ENCODE measurements at places on chromosomes 2 and 18.
A peak's percentile ranks its signal among the peaks of the same experiment; 100 is the strongest.

DNA sequence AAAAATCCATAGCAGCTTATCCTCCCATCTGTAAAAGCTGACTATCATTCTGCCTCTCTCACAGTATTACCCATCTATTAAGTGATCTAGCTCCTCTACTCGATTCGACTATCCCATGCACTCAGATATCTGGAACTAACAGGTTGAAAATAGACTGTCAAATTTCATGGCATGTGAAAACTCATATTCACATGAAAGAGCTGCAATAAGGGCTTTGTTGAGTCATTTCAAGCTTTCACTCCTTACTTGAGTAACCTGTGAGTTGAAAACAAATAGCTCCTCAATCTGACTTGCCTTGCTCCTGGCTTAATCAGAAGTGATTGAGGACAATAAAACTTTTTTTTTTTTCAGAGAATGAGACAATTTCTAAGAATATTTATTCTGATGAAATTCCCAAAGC, 192.4 kb upstream of the ERBB4 start:
- DNase-seq: no peak

DNA sequence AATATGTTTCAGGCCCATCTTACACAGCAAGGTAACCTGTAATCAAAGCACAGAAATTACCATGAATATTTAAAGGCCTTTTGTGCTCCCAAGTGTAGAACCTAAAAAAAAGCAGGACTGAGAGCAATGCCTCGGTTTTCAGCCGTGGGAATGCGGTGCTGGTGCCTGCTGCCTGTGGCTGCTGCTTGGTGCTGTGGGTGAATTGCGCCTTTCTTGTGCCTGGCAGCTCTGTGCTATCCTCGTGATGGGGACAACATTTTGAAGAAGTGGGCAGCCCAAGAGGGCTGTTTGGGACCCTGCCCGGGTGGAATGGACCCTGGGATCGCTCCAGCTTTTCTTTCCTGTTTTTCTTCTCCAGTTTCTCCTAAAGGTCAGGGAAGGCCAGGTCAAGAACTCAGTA, 91.2 kb downstream of the ASAP2 start:
- DNase-seq: no peak

GRCh38 chr2:223589901-223590300, 12.3 kb downstream of the SCG2 start:
- DNase-seq: no peak

GRCh38 chr2:205405752-205406151, 276.5 kb upstream of the NRP2 start:
- DNase-seq: no peak

- DNase-seq: peak; percentile 85
Measured at GRCh38 chr2:240997856-240998705, at the start of gene SNED1. TSS of gene SNED1 (plus strand) at chr2:240998618. CDS start at chr2:240998838, 220 bp downstream.

GRCh38 chr2:18401471-18401870, 159.0 kb downstream of the RDH14 start:
- DNase-seq: no peak

DNA sequence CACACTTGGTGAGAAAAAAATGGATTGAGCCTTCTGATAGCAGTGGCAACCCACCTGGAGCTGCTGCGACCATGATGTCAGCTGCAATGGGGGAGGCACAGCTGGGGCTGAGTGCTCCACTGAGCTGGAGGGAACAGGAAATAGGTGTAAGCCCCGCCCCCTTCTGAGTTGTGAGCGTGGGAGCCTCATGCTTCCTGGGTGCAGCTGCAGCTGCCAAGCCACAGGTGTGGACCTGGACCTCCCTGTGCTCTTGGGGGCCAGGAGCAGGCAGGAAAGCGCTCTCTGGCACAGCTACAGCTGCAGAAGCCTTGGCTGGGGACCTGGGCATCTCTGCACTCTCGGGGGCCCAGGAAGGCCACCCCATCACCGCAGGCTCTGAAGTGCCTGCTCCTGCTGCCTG, 970.6 kb downstream of the DCDC2C start:
- DNase-seq: no peak

- DNase-seq: peak; percentile 66
Measured at GRCh38 chr2:135709992-135710391, 31.7 kb upstream of the UBXN4 start.

DNA sequence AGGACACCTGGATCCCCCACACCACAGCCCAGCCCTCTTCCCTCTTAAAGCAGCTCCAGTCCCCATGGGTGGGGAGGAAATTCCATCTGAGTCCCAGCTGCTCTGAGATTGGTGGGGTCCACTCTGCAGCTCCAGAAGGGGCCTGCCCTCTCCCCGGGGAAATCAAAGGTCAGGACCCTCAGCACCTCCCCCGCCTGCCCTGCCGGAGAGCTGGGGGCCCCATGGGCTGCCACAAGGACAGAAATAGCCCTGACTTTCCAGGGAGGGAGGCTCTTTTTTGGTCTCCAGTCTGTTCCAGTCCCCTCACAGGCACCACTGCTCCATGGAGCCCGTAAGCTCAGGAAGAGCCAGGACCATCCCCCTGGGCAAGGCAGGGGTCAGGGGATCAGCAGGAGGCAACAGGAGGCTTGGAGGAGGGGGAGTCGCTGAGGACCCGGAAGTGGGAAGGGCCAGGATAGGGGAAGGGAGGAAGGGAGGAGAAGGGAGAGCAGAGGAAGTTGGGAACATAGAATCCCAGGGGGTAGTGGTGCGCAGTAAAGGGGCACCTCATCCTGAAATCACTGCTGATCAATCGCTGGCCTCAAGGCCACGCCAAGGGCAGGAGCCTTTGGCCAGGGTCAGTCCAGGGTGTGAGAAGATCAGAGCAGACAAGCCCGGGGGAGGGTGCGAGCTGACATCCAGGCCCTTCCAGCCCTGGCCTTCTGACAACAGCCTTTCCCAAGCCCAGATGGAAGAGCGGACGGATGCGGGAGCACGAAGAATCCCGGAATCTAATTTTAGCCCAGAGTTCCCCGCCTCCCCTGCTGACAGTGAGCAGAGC, 7.6 kb downstream of the ADRA2B start:
- no peak for DNase-seq

- DNase-seq: peak; percentile 17
Measured at GRCh38 chr2:140863713-140864112, 1267.1 kb downstream of the LRP1B start.

- no peak for DNase-seq
Measured at GRCh38 chr2:38719706-38720105, 31.5 kb downstream of the SRSF7 start.

- no peak for DNase-seq
Measured at GRCh38 chr2:144467502-144468137, 52.3 kb downstream of the ZEB2 start.

- DNase-seq: no peak
Measured at GRCh38 chr2:213149949-213150314, 1.5 kb downstream of the IKZF2 start.

GRCh38 chr2:189249171-189249570, 69.6 kb upstream of the COL5A2 start:
- no peak for DNase-seq

DNA sequence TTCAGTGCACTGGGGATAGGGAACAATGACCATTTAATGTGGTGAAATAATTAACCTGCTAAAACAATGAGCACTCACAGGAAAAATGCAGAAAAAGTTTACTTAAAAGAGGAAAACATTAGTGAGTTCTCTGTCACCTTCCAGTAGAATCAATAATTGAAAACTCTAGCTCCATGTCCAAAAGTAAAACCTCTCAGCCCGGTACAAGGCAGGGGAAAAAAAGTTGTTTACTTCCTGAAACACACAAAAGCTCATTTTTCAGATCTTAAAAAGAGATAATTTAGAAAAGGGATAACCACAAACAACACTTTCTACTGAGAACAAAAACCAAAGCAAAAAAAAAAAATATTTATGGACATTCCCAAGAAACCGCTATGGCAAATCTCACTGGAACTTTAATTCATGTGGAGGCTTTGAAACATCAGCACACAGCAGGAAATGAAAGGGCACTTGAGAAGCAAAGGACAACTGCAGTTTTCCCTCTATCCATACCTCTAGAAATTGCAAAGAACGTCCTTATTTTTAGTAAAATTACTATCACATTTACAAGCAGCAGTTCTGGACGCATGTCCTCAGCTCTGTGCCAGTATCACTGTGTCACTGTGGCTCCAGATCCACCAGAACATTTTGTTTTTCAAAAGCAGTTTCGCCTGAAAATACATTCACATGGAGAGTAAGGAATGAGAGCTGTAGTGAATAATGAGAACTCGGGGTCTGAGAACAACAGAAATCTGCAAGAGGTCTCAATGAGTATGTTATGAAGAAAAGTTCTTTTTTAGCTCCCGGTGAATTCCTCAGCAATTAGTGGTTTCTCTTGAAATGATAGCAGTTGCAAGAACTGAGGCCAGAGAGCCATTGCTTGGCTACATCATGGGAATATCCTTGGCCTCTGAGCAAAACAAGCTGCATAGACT, 44.7 kb upstream of the DNAH7 start:
- no peak for DNase-seq

DNA sequence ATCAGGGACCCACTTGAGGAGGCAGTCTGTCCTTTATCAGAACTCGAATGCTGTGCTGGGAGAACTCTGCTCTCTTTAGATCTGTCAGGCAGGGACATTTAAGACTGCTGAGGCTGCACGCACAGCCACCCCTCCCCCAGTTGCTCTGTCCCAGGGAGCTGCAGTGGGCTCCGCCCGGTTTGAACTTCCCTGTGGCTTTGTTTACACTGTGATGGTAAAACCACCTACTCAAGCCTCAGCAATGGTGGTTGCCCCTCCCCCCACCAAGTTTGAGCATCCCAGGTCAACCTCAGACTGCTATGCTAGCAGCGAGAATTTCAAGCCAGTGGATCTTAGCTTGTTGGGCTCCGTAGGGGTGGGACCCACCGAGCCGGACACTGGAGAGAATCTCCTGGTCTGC, 11.8 kb upstream of the LHCGR start:
- DNase-seq: no peak

GRCh38 chr2:202945497-202945896, 33.4 kb downstream of the CARF start:
- DNase-seq: no peak

GRCh38 chr2:241772063-241772499, 4.5 kb upstream of the GAL3ST2 start:
- no peak for DNase-seq

DNA sequence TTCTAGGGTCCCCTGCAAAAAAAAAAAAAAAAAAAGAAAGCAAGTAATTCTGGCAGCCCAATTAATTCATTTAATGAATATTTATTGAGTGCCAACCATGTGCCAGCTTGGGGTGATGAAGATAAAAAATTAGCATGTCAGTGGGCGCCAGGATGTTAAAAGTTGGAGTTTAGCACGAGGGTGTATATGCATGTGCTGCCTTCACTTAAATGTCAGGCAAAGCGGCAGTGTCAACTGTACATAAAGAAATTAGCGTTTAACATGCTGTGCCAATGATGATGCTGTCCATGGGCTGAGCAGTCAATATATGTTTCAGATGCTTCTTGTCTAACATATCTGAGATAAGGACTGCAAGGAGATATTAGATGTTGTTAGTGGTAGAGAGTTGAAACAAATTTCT, 49.5 kb downstream of the ASAP2 start:
- no peak for DNase-seq
